ENCODE measurements at places on chromosomes 11 and 22.

DNA sequence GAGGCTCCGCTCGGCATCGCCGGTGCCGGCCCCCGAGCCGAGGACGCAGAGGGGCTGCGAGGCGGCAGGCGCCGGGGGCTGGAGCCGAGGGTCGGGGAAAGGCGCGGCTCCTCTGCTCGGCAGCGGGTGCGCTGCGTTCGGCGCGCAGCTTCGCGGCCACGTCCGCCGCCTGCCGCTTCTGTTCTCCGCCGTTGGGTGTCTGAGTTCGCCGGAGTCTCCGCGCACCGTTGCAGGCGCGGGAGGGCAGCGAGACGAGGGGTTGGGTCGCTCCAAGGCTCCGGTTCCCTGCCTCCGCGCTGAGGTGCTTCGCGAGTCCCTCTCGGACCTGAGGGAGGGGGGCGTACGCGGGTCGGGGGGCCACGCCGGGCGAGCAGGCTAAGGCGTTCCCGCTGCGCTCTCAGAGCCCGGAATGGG, 347 bp downstream of the MN1 start:
- DNase-seq = peak; percentile 27

GRCh38 chr11:10287140-10287539, 6.9 kb downstream of the SBF2 start:
- no peak for DNase-seq

- DNase-seq = no peak
Observed at GRCh38 chr11:18768978-18769377, 22.6 kb downstream of the PTPN5 start.

- DNase-seq = no peak
Observed at GRCh38 chr11:64306876-64307622, 1.7 kb downstream of the ESRRA start.

DNA sequence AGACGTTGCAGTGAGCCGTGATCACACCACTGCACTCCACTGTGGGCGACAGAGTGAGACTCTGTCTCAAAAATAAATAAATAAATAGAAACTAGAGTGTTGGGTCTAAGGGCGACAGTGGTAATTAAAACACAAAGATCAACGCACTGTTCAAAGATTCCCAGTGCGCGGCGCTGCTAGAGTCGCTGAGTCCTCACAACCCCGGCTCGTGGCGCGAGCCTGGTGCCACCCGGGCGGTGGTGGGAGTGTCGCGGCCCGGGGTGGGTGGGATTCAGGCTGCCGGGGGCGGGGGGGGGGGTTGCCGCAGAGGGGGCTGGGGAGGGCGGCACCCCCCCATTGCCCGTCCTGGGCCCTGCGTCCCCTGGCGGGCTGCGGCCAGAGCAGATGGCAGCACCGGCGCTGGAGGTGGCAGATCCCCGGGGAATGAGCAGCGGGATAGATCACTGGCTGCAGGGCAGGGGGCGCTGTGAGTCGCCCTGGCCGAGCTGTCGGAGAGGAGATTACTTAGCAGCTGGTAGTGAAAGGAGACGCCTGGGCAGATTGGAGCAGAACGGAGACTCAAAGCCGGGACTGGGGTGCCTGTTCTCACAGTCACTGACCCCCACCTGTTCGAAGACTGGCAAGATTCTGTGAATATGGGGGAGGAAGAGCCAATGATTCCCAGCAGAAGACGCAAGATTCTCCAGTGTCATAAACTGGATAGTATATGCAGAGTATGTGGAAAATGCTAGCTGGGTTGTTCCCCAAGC, 30.2 kb upstream of the APOBEC3A start:
- DNase-seq = peak; percentile 85

DNA sequence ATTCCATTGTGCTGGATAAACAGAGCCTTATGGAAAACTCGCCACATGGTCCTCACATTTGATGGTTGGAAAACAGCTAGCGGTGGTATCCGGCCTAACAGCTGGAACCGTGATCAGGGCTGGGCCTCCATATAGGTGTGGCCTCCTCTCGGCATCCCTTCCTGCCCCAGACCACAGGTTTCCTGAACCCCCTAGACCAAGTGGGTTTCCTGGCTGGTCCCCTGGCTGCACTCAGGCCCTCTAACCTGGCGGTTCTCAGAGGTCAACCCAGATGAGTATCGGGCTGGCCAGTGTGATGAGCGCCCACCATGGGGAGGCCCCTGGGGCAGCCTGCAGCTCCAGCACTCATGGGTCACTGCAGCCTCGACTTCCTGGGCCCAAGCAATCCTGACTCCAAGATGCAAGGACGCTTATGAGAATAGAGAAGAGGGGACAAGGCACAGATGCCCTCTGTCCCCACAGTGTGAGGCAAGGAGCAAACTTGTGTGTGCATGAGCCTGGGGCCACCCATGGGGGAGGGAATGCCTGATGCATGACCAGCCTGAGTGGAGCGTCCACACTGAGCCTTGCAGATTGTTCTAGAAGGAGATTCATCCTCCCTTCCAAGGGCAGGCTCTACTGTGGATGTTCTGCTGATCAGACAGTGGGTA, 53.4 kb upstream of the WNT7B start:
- DNase-seq = no peak

- DNase-seq = peak; percentile 30
Observed at GRCh38 chr11:127485541-127485940, 485.0 kb upstream of the KIRREL3 start.

DNA sequence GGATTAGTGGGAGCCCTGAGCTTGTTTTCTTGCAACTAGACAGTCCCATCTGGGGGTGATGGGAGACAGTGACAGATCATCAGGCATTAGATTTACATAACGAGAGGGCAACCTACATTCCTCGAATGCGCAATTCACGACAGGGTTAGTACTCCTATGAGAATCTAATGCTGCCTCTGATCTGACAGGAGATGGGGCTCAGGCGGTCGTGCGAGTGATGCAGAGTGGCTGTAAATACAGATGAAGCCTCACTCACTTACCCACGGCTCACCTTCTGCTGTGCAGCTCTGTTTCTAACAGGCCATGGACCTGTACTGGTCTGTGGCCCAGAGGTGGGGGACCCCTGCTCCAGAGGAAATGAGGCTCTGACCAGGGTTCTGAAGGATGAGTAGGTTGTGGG, 125.5 kb downstream of the FBXO7 start:
- no peak for DNase-seq

GRCh38 chr11:62004473-62004872, 37.0 kb upstream of the FTH1 start:
- no peak for DNase-seq

- no peak for DNase-seq
Observed at GRCh38 chr11:123601136-123601535, 53.3 kb downstream of the SCN3B start.

- DNase-seq = no peak
Observed at GRCh38 chr11:18715476-18715875, 10.5 kb downstream of the IGSF22 start.

DNA sequence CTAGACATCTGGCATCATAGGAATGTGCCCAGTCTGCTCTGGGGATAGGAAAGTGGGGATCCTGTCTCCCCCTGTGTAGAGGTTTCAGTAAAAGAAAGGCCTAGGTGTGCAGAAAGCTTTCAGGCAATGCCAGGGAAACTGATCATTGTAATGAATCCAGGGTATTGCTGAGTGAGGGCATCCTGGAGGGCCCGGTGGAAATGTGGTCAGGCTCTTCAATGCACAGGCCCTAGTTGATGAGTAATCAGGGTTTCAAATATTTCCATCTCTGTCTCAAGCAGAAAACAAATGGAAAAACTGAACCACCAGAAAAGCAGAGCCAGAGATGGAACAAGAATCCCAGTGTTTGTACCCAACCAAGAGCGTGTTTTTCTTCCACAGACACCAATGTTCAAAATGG, 2.0 kb downstream of the CD3E start:
- DNase-seq = no peak

DNA sequence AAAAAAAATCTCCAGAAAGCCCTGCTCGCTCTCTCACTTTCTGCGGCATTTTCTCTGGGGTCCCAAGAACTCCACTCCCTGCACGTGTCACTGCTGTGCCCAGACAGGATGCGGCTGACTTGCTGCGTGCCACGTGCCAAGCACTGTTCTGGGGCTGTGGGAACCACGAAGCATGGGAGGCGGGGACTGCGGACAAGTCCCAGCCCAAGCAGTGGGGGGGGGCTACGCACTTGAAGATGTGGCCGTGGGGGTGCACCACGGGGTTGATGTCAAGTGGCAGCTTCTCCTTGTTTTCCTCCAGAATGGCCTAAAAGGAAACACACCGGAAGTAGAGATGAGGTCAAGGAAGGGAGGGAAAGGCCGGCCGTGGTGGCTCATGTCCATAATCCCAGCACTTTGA, 10.8 kb downstream of the TTLL12 start:
- DNase-seq = no peak

DNA sequence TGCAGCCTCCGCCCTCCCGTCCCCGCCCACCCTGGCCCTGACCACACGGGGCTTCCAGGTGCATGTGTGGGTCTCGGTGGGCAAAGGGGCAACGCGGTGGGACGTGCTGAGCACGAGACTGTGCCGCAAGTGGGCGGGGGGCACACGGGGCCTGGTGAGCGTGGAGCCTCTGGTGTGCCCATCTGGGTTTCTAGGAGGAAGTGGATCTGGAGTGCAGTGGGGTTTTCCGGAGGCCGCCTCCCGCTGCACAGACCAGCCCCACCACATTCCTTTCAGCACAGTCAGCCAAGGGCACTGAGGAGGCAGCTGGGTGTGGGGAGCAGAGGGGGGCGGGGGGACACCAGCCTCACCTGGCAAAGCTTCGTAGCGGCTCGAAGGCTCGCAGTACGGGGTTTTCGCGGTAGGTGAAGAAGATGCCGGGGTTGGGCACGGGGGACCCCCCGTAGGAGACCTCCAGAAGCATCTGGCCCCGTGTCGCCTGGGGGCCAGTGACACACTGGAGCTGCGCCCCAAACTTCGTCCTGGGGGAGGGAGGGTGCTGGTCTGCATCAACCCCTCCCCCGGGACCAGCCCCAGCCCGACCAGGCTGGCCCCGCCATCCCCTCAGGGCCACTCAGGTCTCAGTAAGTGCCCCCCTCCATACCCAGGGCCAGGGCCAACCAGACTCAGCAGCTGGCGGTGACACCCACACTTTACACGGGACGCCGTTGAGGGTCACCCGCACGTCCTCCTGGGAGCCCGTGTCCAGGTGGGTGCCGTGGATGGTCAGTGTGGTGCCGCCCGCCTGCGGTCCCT, 12.4 kb upstream of the MAPK11 start:
- DNase-seq = peak; percentile 82

DNA sequence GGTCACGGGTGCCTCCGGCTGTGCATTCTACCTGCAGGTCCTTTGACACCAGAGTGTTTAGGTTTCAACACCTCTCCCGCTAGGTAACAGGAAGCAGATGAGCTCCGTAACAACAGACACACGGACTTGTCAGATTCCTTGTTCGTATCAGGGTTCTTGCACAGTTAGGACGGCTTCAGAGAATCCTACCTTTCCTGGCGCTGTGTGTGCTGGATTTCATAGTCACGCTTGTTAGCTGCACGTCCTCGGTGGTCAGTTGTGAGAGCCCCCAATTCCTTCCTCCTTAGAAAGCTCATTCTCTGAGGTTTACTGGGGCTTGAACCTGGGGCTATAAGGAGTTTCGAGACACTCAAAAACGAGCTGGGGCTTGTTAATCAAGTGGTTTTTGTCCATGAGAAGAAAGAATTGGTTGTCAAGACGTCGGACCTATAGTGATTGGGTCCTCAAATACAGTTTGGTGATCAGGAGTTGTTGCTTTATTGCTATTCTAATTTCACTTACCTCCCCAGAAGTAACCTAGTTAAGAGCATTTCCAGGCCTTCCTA, 664 bp downstream of the DDB2 start:
- DNase-seq = no peak

DNA sequence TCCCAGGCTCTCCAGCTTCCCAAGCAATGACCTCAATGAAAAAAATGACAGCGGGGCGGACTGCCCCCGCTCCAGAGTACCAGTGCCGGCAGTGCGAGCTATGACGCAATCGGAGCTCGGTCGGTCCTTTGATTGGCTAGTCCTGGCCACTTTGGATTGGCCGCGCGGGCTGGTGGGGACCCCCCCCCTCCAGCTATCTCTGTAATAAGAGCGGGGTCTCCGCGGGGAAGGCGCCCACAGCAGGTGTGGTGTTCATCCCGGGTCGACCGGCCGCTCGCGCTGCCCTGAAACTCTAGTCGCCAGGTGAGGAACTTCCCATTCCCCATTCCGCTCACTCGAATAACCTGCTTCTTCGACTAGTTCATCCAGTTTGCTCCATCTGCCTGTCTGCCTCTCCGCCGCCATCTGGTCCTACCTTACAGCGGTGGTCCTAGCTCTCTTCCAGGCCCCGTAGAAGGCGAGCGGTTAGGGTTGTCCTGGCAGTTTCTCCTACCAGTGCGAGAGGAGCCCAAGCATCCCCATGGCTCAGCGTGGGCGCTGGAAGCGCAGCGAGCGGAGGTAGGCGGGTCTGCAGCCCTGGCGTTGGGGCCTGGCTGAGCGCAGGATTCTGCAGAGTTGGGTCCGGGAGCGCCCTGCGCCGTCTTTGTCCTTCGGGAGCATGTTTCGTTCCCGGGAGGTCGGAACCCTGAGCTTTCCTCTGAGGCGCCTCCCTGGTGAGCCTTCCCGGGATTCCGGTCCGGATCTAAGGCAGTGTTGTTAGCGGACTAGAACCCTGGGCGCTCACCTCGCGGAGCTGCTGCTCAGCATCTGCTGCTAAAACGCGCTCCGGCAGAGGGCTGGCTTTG, at the start of gene CALCB:
Gene CALCB (plus strand): TSS at position 233 of the 845 bp plus-strand sequence. CDS start 1,126 bp downstream, outside the sequence.
- peak; percentile 43 for DNase-seq

- no peak for DNase-seq
Observed at GRCh38 chr22:38494498-38494897, 11.6 kb downstream of the DDX17 start.

- no peak for DNase-seq
Observed at GRCh38 chr11:72776117-72776843, 17.6 kb downstream of the STARD10 start.

DNA sequence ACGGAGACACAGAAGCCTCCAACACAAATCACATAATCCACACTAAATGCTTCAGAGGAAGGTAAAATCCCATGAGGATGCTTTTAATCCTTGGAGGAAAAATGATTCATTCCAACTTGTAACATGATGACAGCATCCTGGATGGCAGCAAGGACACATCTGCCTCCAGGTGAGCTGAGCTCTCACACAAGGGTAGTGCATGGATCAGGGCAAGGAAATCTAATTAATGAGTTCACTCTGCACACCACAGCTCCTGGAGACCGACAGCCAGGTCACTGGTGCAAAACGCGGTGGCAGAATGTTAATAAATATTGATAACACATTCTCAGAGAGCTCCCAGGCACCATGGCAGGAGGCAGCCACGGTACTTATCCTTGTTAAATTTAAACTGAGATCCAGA, 40.3 kb upstream of the CYP2D6 start:
- DNase-seq = no peak
